ENCODE measurements at places on chromosomes 7 and 10. TPM values are rescaled to one million over a fixed set of nuclear protein-coding genes. Genes with fewer than 3 reads are reported as not detected.

The AKR1C2 gene
- polyA plus RNA-seq = 11.7 TPM

- DNase-seq = no peak
Observed at GRCh38 chr10:1615186-1615954, 122.0 kb downstream of the ADARB2 start.

- no peak for DNase-seq
Observed at GRCh38 chr7:81236560-81236959, 317.7 kb upstream of the SEMA3C start.

The GARIN1A gene
- 1.3 TPM for polyA plus RNA-seq

The NPY4R gene
- not detected for polyA plus RNA-seq

DNA sequence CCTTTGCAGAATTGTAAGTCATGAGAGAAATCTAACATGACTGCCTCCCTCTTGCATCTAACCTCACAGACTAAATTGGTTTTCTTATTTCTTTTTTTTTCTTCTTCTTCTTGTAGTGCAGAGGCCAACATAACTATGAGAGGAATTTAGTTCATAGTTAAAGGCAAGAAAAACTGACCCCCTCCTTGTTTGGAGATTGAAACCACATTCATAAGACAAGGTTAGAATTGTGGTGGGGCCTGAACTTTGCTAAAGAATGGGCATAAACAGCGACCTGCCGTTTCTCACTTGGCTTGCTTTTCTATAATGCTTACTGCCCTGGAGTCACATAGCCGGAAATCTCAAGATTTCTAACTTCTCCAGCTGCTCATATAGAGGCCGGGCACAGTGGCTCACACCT lies 2.4 kb upstream of the POLM start:
- no peak for DNase-seq

The FXYD4 gene
- 0.23 TPM for polyA plus RNA-seq

The ANKRD1 gene
- 0.83 TPM for polyA plus RNA-seq

- DNase-seq = peak; percentile 24
Observed at GRCh38 chr10:59323036-59323459, 39.3 kb downstream of the FAM13C start.

The HMX2 gene
- polyA plus RNA-seq = not detected

DNA sequence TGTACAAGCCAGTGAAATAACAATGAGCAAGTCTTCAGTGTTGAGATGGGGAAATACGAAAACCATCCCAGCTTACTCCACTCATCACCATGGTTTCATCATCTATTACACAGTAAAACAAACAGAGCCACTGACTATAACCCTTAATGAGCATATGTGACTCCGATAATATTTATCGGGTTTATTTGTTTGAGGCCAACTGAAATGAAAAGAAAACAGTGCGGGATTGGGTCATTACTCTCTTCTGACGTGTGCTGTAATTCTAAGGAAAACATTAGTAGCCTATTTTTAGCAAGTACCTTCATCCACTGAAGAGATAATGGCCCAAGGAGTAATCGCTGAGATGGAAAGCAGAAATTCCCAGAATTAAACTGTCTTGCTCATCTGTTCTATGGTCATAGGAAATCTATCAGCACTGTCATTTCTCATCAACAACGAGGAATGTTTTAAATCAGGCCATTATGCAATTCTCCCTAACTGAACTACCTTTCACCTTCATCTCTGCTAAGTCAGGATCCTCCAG lies 716.5 kb downstream of the INHBA start:
- peak; percentile 19 for DNase-seq

The BEND7 gene
- 39.5 TPM for polyA plus RNA-seq

The PRSS37 gene
- polyA plus RNA-seq = 0.40 TPM
